NCI-H1417 (cell line): ENCODE measurements at places on chromosomes 5 and 9.

DNA sequence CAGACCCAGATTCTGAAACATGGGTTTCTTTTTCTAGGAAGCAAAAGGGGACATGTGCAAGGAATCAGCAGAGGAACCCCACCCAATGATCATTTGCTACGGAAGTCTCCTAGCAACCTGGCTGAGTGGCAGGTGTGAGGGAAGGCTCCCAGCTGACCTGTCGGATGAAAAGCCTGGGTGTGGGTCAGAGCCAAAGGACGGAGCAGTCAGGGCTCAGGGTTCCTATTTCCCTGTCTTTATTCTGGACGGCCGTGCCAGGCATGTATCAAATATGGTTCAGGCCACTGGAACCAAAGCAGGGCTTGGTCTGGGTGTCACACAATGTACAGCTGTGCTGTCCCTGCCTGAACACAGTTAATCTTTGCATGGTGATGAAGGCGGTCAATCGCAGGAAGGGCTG, 20.1 kb downstream of the STK10 start:
- DNase-seq, result peak; percentile 22

GRCh38 chr5:75214928-75215327, 21.8 kb downstream of the ANKRD31 start:
- no peak for DNase-seq

DNA sequence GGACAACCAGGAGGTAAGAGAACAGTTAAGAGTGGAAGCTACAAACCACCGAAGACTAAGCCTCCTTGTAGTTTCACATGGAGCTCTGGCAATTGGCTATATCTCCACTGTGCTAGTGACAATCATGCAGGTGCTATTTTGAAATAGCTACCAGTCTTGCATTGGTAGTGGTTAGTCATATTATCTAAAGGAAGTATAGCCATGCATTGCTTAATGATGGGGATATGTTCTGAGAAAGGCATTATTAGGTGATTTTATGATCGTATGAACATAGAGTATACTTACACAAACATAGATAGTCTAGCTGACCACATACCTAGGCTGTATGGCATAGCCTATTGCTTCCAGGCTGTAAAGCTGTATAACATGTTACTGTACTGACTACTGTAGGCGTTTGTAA, 28.4 kb downstream of the HSDL2 start:
- DNase-seq, result no peak

DNA sequence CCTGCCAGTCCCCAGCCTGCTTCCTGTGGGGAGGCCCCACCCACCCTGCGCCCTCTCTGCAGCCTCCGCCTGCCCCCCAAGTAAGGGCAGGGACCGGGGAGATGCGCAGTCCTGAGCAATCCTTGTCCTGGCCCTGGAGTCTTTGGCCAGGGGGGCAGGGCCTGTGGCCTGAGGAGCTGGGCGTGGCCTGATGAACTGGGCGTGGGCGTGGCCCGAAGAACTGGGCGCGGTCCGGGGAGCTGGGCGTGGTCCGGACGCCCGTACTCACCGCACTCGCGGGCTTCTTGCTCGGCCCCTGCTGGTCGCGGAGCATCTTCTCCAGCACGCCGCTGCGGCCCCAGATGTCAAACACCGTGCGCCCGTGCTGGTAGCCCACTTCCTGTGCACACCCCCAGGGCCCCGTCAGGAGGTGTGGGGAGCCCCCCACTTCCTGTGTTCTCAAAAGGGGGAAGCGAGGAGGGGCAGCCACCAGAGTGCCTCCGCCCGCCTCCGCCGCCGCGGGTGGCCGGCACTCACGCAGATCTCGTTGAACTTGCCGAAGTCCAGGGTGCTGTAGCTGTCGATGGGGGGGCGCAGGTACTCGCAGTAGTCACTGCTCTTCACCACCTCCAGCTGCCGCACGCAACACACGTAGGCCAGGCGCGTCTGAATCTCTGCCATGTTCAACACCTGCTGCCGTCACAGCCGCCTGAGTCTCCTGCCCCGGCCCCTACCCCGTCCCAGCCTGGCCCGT, 2.7 kb upstream of the NSMF start:
- no peak for DNase-seq
